ENCODE measurements at places on chromosomes 4 and X. TPM values are rescaled to one million over a fixed set of nuclear protein-coding genes. Genes with fewer than 3 reads are reported as not detected.

DNA sequence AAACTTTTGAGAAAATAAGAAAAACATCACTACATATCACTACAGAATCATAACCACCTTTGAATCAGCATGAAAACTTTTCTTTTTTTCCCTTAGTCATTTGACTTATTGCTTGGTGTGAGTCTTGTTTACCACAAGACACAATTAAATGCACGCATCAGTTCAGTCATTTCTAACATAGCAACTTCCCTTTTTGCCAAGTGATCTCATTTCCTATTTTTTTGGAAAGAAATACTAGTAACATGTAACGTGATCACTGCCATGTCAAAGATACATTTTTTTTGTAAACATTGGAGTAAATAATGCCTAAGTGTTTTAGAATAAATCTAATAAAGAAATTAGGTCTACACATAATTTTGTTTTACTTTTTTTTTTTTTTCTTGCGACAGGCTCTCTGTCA is 5.1 kb upstream of the CXCL8 start:
- DNase-seq = no peak

FAM47A gene
- not detected for total RNA-seq

- no peak for DNase-seq
Observed at GRCh38 chr4:94285666-94286065, 57.0 kb downstream of the HPGDS start.

GRCh38 chr4:1169691-1170096 is 2.7 kb downstream of the SPON2 start:
- peak; percentile 57 for DNase-seq

- DNase-seq = no peak
Observed at GRCh38 chr4:189090174-189090814, 850.4 kb upstream of the FRG1 start.

CLRN2 gene
- not detected for total RNA-seq

DNA sequence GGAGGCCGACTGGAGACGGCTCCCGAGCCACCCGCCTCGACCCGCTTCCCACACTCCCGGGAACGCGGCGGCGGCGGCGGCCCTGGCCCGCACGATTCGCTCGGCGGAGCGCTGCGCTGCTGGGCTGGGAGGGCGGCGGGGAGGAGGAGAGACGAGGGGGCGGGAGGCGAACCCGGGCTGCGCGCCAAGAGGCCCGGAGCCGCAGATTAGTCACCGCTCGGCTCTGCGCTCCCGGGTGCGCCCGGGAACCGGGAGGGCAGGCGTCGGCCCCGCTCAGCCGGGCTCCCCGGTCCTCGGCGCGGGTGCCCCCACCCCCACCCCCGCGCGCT is 11.2 kb upstream of the BCOR start:
- peak; percentile 91 for DNase-seq

GRCh38 chr4:186787536-186787935 is 63.9 kb upstream of the FAT1 start:
- DNase-seq = no peak
